SK-MEL-5 (cell line): ENCODE measurements at places on chromosomes 1 and 21.

DNA sequence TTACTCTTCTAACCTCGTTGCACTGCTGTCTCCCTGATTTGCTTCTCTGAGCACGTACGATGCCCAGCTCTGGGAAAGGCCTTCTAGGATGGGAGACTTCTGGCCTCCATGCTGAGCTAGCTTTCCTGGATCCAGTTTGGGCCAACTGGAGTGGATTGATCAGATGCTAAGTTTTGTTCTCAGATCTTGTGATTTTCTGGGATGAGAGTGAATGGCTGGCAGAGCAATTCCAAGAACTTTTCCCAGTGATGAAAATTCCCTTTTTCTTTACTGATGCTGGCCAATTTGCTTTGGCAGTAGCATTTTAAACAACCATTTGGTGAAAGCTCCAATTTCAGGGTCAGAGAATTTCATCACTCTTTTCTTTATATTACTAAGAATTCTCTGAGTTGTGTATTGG is 34.9 kb upstream of the NFASC start:
- DNase-seq = no peak

DNA sequence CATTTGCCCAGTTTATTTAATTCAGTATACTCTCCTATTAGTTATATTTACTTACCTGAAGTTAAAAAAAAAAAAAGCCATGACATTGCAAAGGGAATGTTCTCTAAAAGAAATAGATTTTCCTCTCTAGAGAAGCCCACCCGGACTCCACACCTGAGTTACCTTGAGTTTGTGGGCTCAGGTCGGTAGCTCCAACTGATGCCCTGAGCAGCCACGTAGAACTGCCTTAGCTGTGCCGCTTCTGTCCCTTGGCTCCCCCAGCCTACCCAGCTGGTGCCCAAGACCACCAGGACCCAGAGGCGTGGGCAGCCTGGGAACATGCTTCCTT is 250 bp downstream of the F5 start:
- DNase-seq = no peak

GRCh38 chr1:5632224-5632623 is 360.0 kb downstream of the NPHP4 start:
- no peak for DNase-seq

GRCh38 chr1:114108751-114109255 is 44.9 kb downstream of the SYT6 start:
- no peak for DNase-seq

- no peak for DNase-seq
These were observed 1.8 kb downstream of the NCMAP start for GRCh38 chr1:24557711-24558131.
